Bone marrow (tissue), 2 donors: ENCODE measurements at places on chromosomes 3 and 15.

- DNase-seq, result no peak
Observed at GRCh38 chr15:48119277-48119676, 1.5 kb upstream of the SLC24A5 start.

GRCh38 chr3:177466074-177466473, 268.8 kb upstream of the TBL1XR1 start:
- DNase-seq, result no peak

GRCh38 chr3:40923143-40923542, 276.2 kb upstream of the CTNNB1 start:
- DNase-seq, result peak; percentile 41

DNA sequence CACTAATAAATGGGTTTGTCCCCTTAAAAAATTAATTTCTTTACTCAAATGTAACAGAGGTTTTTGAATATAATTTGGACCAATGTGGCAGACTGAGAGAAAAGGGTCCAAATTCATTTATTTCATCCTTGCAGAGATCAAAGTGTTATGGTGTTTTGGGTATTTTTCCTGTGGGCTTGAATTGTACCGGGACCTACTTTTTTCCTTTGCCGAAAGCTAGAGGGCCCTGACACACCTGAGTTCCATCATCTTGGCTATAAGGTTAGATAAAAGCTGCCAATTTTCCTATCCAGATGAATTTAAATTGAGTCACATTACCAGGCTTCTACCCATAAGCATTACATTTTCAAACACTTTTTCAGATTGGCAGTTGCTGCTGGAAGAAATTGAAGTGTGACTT, 908 bp downstream of the CCNB2 start:
- DNase-seq, result no peak

GRCh38 chr15:70328679-70329115, 231.0 kb upstream of the TLE3 start:
- DNase-seq, result no peak

DNA sequence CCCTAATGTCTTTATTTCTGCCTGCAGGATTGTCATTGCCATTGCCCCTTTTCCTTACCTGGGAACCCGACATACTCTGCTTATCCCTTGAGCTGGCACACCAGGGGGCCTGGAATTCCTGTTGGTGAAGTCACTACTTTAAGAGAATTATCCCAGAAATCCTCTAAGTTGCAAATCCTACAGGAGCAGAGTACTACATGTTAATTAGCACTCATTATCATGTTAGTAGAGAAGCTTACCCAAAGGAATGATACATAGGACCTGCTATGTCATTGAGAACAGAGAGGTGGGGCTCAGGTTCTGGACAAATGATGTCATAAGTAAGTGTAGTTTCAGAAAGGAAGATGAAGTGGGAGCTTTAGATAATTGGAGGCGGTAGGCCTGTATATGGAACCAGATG, 27.4 kb downstream of the SCG5 start:
- no peak for DNase-seq

DNA sequence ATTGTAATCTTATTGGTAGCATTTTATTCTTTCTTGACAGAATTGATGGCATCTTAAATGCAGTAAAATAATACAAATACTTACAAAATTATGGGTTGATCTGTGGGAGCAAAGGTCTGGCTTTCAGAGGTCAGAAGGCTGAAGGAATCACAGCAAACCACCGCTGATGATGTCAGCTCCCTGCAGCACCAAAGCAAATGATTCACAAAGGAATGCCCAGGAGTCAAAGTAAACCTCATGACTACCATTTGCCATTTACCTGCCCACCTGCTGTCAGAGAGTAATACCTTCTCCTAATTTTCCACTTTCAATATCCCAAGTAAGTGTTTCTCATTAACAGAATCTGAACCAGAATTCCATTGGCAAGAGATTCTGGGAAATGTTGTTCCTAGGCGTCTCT, 46.1 kb downstream of the CPA3 start:
- DNase-seq, result no peak

- peak; percentile 35 for DNase-seq
Observed at GRCh38 chr3:9649791-9650521, 651 bp downstream of the MTMR14 start.

- DNase-seq, result no peak
Observed at GRCh38 chr15:63981596-63982320, 64.5 kb downstream of the DAPK2 start.

- no peak for DNase-seq
Observed at GRCh38 chr3:156418428-156418827, 136.5 kb downstream of the SSR3 start.

DNA sequence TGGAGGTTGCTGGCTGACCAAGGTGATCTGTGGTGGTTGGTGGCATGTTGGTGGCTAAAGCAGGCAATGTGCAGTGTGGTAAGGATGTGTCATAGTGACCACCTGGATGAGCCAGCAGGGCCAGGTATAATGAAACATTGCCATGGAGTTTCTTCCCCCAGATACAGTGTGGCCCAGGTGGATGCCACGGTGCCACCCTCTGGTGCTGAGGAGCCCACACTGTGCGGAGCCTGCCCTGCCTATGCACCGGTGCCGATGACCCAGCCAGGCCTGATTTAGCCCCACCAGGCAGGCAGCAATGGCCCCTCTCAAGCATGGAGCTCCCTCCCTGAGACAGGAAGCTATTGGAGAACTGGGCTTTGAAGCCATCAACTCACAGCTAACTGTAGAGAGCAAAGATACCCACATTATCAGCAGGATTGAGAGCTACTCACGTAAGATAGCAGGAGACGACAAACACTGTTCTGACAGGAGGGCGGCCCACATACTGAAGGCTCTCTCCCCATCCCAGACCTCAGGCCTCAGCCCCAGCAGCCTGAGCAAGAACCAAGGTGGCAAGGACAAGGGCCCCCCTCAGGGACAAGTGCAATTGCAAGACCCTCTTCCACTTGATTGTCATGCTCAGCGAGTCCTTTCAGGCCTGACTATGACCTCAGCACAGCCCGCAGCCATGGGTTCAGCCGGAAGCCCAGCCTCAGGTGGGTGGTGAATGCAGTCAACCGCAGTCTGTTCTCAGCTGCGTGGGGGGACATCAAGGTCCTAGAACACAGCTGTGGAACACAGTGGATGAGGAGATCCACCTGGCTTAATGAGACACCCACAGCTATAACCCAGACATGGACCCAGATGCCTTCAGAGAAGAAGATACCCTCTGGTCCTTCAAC, 82.8 kb upstream of the CDV3 start:
- no peak for DNase-seq

DNA sequence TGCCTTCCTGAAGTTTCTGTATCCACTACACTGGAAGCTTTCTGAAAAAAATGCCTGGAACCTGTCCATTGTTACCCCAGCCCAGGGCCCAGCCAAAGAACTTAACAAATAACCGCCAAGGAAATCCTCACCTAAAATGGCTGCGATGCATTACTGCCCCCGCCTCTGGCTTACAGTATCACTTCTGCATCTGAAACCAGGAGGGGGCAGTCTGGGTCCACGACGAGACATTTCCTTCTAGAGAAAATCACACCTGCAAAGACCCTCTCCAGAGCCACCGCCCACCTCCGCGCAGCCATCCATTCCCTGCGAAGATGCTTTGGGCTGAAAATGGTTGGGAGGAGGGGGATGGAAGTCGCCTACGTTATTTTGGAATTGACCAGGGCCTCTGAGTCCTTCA, 22.4 kb upstream of the CELF6 start:
- DNase-seq, result no peak

- no peak for DNase-seq
Observed at GRCh38 chr15:41583795-41584194, 24.8 kb downstream of the TYRO3 start.

DNA sequence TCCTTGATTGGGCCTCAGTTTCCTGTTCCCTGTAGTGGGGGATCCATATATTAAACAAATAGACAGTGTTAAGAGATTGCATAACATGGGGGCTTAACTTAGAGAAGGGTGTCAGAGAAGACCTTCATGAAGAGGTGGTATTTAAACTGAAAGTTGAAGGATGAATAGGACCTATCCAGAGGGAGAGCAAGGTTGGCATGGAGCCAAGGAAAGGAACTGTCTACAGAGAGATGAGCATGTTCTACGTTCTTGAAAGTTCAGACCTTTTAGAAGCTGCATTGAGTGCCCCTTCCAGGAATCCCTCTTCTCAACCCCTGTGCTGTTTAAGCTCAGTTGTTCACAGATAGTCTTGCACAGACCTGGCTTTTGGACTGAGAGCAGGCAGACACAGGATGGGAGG, 2.4 kb downstream of the HTD2 start:
- no peak for DNase-seq

DNA sequence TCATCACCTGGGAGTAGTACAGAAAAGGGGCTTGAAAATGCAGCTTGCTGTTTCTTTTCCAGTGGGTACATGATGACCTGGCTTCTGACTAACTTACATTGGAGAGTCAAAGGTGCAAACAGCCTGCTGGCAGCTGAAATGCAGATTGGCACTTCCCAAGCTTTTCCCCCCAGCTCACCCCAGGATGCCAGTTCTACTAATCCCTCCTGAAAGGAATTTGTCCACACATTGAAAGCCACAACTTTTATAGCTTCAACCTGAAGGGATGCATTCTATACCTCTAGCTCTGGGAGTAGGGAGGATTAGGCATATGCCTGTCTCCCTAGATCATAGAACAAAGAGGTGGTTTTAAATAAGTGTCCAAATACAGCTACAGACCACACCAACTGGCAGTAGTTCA, 281.7 kb downstream of the EFHB start:
- no peak for DNase-seq

DNA sequence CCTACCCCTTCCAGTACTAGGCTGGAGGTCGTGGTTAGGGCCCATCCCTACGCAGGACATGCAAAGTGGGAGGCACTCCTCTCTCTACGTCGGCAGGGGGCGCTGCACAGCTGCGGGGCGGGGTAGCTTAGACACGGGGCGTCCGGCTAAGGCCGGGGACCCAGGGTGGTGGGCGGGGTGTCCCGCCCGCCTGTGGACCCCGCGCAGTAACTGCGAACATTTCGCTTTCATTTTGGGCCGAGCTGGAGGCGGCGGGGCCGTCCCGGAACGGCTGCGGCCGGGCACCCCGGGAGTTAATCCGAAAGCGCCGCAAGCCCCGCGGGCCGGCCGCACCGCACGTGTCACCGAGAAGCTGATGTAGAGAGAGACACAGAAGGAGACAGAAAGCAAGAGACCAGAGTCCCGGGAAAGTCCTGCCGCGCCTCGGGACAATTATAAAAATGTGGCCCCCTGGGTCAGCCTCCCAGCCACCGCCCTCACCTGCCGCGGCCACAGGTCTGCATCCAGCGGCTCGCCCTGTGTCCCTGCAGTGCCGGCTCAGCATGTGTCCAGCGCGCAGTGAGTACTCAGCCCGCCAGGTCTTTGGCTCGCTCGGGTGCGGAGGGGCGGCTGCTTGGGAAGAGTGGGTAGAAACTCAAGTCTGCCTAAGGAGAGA, at the start of gene IL12A:
Gene IL12A (plus strand): TSS at position 219 of the 655 bp plus-strand sequence.
- DNase-seq, result peak; percentile 78

- DNase-seq, result no peak
Observed at GRCh38 chr3:157179365-157179803, 19.4 kb upstream of the CCNL1 start.

DNA sequence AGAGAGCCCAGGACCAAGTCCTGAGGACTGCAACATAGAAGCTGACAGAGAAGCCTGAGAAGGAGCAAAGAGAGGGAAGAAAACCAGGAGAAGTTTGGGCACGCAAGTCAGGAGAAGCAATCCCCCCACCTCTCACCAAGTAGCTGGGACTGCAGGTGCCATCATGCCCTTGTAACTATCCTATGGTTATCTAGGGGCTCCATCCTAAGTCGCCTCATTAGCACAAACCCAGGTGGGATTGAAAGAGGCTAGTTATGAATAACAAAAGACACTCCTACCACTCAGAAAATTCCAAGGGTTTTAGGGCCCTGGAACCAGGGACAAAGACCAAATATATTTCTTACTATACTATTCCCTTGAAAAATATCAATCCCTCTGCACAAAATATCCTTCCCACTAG, 53.5 kb downstream of the CCR4 start:
- DNase-seq, result no peak

DNA sequence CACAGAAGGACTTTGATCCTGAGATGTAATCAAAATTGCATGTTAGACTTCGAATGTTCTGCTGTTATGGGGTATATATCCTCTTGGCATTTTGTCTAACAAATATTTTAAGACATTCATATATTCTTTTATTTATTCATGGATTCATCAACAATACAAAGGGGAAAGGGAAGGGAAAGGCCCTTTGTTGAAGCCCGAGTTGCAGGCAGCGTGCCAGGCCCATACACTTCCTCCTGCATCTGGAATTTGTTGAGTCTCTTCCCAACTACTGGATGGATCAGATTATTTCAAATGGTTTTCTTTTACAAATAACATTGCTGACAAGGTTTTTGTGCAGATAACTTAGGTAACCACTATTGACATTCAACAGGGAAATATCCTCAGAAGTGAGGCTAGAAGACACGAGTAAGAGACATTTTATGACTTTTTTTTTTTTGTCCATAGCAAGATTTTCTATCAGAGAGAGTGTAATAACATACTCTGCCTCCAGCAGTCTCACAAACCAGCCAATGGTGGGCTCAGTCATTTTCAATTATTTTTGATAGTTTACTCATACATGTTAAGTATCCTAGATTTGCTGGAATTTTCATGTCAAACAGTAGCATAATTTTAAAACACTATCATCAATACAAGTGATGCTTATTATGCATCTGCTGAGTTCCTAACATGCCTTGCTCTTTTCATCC, 94.3 kb downstream of the RPL39L start:
- DNase-seq, result no peak
